Smooth muscle cell of the pulmonary artery (primary cell): ENCODE measurements at places on chromosomes 12 and 14. TPM values are rescaled to one million over a fixed set of nuclear protein-coding genes. Genes with fewer than 3 reads are reported as not detected.

The PRB2 gene
- total RNA-seq, result not detected in 2 replicates

The MANSC1 gene
- total RNA-seq, result 3.9 and 4.6 TPM in 2 replicates

The MAX gene
- total RNA-seq, result 41.4 and 46.4 TPM in 2 replicates

The EFS gene
- total RNA-seq, result 4.7 and 15.0 TPM in 2 replicates

The EPS8 gene
- 117 and 237 TPM in 2 replicates for total RNA-seq

The NELL2 gene
- 0.23 TPM in 1 of 2 replicates, not detected in the other for total RNA-seq

The DENND5B gene
- 10.9 TPM in 2 replicates for total RNA-seq

The RAB2B gene
- 39.1 and 40.9 TPM in 2 replicates for total RNA-seq
